GM13977 (cell line): ENCODE measurements at places on chromosomes 16 and 17.
A peak's percentile ranks its signal among the peaks of the same experiment; 100 is the strongest.

DNA sequence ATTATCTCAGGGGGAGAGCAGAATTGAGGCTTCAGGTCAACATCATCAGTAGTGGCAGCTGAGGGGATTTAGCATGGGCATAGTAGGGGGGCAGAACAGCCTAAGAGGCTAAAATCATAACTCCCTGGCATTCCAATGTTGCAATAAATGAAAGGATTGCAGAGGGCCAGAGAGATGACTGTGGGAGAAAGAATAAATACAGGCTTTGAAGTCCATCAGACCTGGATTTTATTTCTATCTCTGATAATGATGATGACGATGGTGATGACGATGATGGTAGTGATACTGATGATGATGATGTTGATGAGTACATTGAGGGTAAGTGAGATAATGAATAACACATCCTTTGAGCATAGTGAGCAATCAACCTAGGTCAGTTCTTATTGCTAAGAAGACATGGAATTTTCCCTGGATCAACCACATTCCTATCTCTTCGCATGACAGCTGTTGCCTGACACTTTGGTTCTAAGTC is 107.4 kb upstream of the CDH11 start:
- DNase-seq: no peak

DNA sequence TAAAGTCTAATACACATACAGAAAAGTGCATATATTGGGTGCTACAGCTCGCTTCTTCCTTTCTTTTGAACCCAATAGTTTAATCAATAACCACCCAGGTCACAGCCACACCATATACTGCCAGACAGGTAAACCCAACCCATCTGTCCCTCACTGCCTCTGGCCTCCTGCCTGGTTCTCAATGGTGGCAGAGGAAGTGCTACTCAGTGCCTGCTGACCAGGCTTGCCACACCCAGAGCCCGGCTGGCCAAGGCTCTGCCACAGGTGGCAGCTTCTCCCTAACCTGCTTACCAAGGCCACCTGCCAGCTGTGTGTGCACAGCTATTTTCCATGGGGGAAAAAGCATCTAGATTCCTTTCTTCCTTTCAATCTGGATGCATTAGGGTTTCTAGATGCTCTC is 584 bp downstream of the PMP22 start:
- DNase-seq: no peak

- no peak for DNase-seq
Observed at GRCh38 chr16:72884573-72884972, 163.4 kb downstream of the ZFHX3 start.

- no peak for DNase-seq
Observed at GRCh38 chr16:23949630-23950290, 114.0 kb downstream of the PRKCB start.

DNA sequence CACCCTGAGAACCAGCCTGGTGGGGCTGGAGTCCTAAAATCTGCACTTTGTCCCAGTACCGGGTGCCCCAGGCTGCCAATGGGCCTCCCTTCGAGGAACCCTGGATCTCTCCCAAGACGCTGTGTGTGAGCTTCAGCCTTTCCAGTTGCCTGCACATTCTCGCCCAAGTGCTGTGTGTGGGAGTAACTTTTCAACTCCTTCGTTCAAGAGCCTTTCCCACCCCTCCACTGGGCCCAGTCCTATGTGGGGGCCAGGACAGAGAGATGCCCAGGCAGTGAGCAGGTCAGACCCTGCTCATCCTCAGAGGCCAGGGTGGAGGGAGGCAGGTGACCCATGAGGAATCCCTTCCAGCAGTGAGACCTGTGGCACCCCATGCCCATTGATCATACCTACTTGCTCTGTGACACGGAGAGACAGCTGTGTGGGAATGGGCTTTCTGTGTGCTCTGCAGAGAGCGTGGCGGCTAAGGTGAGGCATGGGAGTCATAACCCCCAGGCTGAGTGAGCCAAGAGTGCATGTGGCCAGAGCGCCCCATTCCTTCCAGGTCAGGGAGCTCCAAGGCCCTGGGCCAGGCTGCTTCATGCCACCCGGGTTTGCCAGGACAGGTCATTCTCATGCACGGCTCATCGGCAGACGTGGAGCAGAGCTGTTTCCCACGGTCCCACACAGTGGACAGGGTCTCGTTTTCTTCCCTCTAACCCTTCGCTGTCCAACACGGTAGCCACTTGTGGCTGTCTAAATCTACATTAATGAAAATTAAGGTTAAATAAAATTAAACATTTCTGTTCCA is 154.4 kb downstream of the CLEC16A start:
- no peak for DNase-seq

DNA sequence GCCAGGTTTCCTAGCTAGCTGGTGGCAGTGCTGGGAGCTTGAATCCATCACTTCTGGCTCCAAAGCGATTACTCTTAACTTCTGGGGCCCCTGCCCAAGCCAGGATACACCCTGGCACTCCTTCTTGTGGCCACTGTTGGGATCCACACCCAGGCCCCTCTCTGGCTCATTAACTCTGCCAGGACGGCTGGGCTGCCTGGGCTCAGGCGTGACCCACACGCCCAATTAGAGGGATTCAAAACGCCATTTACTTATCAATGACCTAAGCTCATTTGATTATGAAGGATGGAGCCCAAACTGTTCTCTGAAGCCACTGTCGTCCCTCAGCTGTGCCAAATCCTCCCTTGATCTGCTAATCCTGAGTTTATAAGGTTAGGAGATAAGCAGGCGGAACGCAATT is 79.7 kb upstream of the BRD7 start:
- DNase-seq: no peak

DNA sequence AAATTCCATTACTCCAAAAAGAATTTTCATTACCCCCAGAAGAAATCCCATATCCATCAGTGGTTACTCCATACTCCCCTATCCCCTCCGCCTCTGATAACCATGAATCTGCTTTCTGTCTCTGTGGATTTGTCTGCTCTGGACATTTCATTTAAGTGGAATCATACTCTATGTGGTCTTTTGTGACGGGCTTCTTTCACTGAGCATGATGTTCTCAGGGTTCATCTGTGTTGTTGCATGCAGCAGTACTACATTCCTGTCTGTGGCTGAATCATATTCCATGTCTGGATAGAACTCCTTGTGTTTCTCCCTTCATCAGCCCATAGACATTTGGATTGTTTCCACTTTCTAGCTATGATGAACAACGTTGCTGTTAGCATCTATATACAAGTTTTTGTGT is 59.5 kb upstream of the IRX3 start:
- no peak for DNase-seq

- peak; percentile 51 for DNase-seq
Observed at GRCh38 chr17:41486809-41487530, 2.7 kb downstream of the KRT36 start.

- no peak for DNase-seq
Observed at GRCh38 chr16:19926449-19927390, 42.1 kb upstream of the GPRC5B start.

GRCh38 chr17:43169561-43170139 is 1.4 kb upstream of the NBR1 start:
- peak; percentile 22 for DNase-seq

GRCh38 chr16:28112908-28113307 is 49.4 kb upstream of the GSG1L start:
- DNase-seq: no peak

DNA sequence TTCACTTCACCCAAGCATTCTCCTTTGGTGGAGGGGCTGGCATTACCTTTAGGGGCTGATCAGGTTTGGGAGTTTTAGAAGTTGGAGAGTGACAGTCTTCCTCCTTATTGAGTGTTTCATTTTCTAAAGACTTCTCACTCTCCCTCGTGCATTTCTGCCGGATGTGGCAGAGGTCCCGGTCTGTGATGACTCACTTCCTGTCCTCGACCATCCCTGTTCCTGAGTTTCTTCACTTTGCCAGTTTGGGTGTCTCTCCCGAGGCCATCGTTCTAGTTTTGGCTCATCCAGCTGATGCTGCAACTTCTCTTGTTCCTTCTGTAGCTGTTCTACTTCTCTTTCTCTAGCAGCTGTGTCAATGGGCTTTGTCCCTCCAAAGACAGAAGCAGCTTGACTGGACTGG is 104.3 kb downstream of the PHKB start:
- no peak for DNase-seq

DNA sequence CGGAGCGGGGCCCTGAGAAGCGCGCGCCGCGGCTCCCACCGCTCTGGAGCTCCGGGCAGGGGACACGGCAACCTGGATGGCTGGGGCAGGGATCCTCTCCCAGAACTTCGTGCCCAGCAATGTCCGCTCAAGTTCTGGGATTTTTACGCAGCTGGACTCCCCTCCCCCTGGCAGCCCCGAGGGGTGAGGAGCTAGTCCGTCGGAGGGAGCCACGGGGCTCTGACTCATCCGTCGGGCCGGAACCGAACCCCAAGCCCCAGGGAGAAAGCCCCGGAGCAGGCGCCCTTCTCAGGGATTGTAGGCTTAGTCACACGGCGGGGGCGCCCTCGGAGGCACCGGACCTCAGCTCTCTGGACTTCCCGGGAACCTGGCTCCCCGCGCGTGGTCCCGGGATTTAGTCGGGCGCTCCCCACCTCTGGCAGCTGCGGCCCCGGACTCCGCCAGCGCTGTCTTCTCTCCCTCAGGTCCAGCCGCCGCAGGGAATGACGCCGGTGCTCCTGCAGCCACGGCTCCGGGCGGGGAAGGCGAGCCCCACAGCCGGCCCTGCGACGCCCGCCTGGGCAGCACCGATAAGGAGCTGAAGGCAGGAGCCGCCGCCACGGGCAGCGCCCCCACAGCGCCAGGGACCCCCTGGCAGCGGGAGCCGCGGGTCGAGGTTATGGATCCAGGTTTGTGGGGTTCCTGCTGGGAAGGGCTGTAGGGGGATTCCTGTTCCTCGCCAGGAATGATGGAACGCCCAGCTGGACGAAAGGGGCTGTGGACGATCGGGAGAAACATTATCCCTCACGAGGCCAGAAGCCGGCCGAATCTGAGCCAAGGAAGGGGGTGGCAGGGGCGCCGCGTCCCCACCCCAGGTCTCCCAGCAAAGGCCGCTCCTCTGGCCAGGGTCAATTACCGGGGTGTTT is 830 bp downstream of the SPHK1 start:
- peak; percentile 63 for DNase-seq

GRCh38 chr17:65522751-65523404 is 38.6 kb downstream of the AXIN2 start:
- no peak for DNase-seq

DNA sequence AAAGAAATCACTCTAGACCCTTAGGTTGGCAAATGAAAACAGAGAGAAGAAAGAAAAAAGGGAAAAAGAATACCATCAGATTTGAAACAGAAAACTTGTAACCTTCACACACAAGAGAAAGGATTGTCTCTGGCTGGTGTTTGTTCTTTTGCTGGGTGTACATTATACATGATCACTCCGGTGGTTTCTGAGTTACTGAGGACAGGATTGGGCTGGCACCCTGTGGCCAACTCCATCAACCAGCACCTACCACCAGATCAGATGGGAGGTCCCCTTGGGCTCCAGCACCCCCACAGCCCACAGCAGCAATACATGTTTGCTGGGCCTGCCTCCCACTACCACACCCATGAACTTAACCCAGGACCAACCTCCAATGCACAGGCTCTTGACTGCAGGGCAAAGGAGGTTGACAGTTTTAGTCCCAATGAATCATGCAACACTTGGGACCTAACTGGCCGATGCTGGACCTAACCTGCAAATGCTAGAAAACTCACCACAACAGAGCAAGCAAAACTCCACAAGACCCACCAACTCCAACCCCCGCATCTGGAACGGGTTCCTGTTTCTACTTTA is 308.3 kb downstream of the SOX9 start:
- no peak for DNase-seq

- DNase-seq: peak; percentile 78
Observed at GRCh38 chr17:2709183-2709661, 2.3 kb downstream of the CLUH start.

- no peak for DNase-seq
Observed at GRCh38 chr16:6967796-6968320, 364.8 kb upstream of the RBFOX1 start.

DNA sequence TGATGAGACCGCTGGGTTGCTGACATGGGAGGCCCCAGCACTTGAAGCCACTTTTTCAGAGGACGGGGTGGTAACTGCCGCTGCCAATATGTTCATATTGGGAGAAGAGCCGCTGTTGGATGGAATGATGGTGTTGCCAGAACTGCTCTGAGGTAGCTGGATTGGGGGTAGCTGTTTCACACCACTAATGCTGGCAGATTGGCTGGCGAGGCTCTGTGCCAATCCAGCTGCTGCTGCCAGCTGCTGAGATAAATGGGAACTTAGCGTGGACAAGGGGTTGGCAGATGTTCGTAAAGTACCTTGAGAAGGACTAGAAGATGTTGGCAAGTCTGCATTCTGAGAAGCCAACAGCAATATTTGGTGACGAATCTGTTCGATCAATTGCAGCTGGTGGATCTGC is 10.0 kb downstream of the SALL1 start:
- DNase-seq: no peak

DNA sequence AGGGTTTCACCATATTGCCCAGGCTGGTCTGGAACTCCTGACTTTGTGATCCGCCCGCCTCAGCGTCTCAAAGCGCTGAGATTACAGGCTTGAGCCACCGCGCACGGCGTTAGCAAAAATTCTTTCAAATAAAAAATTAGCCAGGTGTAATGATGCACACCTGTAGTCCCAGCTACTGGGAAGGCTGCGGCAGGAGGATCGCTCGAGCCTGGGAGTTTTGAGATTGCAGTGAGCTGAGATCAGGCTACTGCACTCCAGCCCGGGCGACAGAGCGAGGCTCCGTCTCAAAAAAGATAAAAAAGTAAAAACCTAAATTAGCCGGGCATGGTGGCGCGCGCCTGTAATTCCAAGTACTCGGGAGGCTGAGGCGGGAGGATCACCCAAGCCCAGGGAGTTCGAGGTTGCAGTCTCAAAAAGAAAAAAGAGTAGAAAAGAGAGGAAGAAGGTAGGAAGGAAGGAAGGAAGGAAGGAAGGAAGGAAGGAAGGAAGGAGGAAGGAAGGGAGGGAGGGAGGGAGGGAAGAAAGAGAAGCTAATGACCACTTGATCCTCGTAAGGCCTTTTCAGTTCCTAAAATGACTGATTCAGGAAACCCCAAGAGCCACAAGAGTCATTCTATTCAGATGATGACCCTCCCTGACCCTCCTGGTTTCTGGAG is 59.2 kb downstream of the SRL start:
- DNase-seq: no peak

GRCh38 chr17:43114151-43114552 is 11.0 kb downstream of the BRCA1 start:
- no peak for DNase-seq

DNA sequence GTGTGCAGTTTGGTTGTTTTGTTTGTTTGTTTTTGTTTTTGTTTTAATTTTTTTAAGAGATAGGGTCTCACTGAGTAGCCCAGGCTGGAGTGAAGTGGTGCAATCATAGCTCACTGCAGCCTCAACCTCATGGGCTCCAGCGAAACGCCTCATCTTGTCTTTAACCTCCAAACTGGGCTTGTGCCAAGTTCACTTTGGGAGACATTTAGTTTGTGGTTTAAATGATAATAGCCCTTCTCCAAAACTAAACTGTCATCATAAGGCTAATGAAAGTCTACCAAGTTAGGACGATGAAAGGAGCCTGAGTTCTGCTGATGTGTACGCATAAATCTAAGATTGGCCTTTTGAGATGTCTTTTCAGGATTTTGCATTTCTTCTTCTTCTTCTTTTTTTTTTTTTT is 6.5 kb upstream of the CARD14 start:
- DNase-seq: no peak

DNA sequence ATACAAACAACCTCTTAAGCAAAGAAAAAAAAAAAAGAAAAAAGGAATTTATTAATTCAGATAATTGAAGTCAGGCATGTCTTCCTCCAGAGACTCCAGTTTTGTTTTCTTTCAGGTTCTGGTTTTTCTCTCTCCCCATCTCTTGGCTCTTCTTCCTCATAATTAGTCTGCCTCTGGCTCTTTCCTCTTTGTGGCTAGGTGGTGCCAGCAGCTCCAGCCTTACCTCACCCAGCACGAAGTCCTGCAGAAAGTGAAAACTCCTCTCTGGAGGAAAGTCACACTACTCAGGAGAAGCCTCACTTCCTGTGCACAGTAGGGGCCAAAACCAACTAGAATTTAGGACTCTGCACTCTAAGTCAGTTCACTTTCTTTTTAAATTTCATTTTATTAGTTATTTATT is 10.3 kb upstream of the NFAT5 start:
- DNase-seq: no peak
